NCI-H524 (cell line): ENCODE measurements at places on chromosomes 2 and 18.

DNA sequence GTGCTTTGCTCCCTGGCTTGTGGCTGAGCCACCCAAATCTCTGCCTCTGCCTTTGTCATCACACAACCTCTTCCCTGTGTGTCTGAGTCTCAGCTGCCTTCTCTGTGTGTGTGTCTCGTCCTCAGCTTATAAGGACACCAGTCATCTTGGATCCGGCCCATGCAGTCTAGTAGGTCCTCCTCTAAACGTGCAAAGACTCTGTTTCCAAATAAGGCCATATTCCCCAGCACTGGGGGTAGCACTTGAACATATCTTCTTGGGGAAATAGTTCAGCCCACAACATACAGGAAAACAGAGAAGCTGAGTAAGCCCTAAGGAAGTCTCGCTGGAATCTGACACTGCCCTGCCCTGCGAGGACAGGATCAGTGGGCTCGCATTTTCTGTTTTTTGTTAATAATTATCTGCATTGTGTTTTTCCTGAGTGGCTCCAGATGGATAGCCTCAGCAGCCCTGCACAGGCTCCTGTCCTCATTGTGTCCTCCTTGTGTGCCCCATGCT lies 42.1 kb downstream of the MTCL1 start:
- DNase-seq = no peak

DNA sequence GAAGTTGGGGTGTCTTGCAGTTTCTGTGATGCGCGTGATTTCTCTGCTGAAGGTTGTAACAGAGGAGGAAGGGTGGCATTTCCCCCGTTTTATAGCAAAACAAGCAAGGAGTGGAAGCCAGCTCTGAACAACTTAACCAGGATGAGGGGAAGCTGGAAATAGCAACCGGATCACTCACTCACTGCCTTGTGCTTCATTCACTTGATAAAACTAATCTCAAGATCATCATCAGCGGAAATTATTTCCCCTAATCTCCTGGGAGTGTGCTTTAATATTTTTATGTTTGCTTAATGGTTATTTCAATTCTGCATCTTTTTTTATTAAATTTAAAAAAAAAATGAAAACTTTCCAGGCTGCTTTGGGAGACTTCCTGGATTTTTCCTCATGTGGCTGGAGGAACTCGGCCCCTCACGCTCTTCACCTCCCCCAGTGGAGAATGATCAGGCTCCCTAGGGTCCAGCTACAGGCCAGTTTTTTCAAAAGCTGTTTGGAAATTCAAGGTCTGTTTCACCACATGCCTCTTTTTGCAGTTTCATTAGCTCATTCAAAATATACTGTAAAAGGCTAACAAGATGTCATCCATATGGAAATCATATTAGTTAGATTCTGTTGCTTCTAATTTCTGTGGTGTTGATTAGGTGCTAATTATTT lies 31.7 kb downstream of the CABLES1 start:
- no peak for DNase-seq

GRCh38 chr18:51044928-51045585 lies 15.0 kb downstream of the SMAD4 start:
- DNase-seq = no peak

DNA sequence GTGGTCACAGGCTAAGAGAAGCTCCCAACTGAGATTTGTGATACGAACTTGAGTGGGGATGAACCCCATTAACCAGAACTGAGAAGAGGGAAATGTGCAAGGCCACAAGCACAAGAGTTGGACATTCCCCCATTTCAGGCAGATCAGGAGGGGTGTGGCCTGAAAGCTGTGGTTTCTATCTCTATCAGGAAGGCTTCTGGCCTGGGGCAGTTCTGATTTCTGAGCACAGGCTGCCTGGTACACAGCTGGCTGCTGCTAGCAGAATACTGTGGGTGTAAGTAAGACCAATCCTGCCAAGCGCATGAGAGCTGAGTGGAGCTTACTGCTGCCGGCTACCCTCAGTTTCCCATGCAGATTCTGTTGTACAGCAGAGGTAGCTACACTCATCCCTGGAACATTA lies 484.6 kb downstream of the SATB2 start:
- no peak for DNase-seq

DNA sequence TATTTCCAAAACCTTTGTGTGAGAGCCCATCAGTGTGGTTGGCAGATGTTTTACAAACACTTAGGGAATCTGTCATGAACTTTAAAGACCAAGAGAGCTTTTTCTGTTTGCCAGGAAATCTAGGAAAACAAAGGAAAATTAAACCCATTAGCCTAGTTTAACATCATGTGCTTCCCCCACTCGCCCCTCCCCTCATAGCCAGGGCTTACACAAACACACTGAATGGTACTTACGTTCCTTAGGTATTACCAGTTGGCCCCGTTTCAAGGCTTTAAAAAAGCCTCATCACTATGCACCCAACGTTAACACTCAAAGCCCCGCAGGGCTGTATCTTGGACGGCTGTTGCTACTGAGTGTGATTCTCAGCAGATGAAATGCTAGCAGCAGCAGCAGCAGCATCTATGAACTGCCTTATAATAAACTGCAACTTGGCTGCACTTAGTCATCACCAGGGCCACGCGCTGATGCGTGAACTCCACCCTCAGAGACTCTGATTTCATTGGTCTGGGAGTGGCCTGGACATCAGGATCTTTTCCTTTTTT lies 20.1 kb upstream of the TTC39C start:
- DNase-seq = peak; percentile 91

DNA sequence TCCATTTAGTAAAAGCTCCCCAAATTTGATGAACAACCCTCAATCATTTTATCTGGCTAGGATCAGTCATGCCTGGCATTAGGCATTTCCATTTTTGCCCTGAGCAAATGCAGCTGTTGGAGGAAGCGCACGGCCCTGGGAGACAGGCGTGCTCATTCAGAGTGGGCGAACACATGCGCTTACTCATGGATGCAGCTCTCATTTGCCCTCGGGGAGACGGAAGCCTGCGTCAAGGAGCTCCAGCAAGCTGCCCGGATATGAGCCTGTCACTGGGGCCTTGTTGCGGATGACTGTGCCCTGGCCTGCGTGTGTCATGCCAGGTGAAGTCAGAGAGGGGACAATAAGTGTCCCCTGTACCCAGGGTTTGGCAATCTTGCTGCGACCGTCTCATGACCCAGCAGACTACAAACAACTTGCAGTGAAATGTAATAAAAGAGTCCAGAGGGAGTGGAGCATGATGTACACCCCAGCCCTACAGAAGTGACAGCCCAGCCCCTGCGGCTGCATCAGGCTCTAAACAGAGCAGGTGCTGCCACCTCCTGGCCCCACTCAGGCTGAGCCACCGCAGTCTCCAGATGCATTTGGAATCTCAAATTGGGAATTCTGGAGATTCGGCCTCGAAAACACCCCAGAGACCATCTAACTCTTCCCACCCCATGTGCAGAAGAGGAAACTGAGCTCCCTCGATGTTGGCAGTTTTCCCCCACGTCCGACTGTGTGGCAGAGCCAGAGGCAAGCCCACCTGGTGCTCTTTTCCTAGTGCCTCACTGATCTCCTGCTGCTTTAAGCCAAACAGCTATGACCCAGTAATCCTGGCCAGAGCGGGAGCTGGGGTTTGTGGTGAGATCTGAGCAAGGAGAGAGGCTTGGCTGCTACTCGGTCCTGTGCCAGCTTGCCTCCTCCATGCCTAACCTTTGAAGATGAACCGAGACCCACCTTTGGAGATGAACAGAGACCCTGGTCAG lies 105.0 kb upstream of the ALK start:
- peak; percentile 50 for DNase-seq

- no peak for DNase-seq
Measured at GRCh38 chr2:2886922-2887321, 490.7 kb downstream of the EIPR1 start.

DNA sequence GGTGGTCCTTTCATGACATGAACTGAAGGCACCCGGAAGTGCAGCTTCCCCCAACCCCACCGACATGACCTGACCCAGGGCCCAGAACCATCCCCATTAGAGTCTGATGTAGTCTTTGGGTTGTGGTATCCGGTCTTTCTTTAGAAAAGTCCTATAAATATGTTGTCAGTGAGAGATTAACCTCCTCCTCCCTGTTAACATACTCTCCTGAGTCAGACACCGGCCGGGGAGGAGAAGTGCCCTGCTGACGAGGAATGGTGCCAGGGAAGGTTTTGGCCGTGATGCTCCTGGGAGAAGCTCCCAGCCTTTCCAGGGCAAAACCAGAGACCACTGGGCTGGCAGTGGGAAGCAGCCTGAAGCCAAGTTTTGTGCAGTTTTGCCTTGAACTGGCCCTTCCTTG lies 109.0 kb downstream of the LAMA3 start:
- no peak for DNase-seq

- DNase-seq = no peak
Measured at GRCh38 chr2:74091391-74091790, 56.3 kb downstream of the BOLA3 start.

DNA sequence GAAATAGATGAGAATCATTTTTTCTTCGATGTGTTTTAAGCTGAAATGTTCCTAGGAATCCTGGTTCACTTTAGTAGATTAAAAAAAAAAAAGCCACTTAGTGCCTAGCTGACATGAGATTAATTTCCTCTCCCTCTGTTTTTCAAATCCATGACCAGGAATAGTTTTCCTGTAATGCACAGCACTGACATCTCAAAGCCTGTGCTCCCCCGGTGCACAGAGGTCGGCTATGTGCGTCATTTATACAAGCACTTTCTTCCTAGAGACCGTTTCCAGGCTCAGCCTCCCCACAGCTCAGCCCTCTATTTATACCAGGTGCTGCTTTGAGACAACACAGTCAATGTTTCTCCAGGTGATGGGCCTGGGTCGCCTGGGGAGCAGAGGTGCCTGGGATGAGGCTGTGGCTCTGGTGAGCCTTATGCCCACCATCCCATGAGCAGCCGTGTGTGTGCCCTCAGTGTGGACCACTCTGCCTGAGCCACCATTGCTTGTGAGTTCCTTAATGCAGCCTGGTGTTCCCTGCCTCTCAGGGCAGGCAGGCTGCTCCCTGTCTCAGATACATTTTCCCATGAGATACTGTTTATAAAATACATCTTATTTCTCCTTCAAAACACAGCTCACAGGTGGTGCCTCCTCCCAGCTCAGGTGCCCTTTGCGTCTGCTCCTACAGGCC lies 515.7 kb upstream of the HS6ST1 start:
- no peak for DNase-seq

DNA sequence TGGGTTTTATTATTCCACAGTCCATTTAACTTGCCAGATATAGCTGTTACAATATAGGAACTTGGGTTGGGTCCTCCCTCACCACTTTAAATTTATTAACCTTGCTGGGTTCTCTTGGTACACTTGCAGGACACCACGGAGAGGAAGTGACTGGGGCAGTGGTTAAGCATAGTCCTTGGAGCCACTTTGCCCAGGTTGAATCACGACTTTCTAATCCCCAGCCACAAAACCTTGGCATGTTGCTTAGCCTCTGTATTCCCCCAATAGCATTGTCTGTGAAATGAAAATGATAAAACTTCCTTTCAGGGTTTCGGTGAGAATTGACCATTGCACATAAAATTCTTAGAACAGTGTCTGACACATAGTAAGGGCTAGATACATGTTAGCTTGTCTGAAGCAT lies 221.2 kb downstream of the IRS1 start:
- DNase-seq = no peak

DNA sequence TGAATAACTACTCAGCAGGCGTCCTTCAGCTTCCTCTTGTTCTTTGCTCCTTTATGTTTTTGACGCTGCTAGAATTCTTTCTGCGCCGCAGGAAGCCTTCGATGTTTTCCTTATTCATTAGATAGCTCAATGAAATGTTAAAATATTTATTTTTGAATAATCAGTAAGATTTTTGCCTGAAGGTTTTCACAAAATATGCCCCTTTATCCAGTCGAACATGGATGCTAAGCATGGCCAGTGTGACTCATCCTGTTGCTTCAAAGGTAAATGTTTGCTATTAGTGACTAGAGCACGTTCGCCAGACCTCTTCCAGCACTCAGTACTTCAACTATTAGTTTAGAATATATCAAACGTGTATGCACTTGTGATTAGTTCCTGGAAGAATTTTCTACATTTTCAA lies 7.6 kb upstream of the MEIS1 start:
- DNase-seq = no peak

- no peak for DNase-seq
Measured at GRCh38 chr2:98460573-98461497, 16.2 kb downstream of the INPP4A start.

DNA sequence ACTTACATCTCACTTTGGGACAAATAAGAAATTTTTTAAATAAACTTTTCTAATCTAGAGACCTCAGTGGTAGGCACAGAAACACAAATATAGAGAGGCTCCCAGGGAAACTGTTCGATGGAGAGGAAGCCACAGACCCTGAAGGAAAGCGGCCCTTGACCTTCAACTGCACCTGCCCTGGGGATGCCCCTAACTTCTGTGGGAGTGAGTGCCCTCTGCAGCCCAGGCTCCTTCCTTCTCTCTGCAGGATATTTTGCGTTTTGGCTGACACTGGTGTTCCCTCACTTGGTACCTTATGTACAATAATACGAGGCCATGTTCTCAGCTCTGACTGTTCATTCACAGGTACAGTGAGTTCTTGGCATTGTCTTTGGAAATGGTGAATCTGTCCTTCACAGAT lies 64.8 kb upstream of the MAL start:
- no peak for DNase-seq

GRCh38 chr18:68764016-68764415 lies 33.9 kb upstream of the CCDC102B start:
- peak; percentile 29 for DNase-seq

DNA sequence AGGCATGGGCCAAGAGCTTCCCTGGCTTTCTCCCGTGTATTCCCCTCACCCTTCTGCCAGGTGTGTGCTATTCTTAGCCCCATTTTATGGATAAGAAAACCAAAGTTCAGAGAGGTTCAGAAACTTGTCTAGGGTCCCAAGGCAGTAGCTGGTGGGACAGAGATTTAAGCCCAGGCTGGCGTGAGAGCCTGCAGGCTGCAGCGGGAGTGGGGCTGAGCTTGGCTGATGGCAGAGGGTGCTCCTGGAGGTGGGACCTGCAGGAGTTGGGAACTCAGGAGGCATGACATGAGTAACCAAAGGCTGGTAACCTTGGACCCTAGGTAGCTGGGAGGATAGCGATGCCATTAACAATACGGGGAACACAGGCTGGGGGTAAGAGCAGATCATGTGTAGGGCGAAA lies 87.3 kb upstream of the B3GNT7 start:
- no peak for DNase-seq

DNA sequence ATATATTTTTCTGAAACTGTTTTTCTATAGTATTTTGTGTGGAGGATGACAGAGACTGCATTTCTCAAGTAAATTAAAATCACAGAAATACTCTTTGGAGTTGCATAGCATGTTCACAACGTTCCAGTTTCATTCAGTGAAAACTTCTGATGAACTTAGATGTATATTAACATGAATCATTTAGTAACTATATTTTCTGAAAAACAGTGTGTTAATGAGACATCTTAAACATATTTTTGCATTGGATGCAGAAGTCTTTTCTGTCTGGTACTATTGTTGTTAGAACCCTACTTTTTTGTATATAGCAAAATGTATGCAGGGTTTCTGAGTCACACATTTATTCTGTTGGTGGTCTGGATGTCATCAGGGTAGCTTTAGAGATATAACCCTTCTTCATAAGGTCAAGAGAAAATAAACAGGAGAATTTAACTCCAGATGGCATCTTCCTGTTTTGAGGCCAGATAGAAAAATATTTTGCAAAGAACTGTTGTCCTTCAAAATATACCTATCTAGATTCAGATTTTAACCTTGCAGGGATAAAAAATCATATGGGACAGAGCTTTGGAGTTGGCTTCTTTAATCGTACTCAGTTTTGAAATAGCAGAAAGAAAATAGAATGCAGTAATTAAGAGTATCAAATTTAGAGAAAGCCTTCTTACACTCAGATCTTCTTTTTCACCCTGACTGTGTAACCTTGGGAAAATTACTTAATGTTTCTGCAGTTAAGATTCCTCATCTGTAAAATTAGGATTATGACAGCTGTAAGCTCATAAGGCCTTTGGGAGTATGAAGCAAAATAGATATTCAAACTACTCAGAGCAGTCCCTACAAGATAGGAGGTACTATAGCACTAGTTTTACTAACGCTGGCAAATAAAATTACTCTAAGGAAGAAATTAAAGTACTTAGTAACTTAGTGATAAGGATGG lies 5.3 kb downstream of the COL3A1 start:
- no peak for DNase-seq
